Stimulated activated CD4-positive, alpha-beta T cell treated with anti-CD3 and anti-CD28 coated beads, TNF-alpha, amount 100 ng/mL, for 24 hours (primary cell): ENCODE measurements at places on chromosomes 6 and 20.

- DNase-seq = no peak
These were observed 686.6 kb upstream of the GJE1 start for GRCh38 chr6:141445928-141446628.

GRCh38 chr6:170230520-170231292 is 60.2 kb downstream of the DLL1 start:
- no peak for DNase-seq

DNA sequence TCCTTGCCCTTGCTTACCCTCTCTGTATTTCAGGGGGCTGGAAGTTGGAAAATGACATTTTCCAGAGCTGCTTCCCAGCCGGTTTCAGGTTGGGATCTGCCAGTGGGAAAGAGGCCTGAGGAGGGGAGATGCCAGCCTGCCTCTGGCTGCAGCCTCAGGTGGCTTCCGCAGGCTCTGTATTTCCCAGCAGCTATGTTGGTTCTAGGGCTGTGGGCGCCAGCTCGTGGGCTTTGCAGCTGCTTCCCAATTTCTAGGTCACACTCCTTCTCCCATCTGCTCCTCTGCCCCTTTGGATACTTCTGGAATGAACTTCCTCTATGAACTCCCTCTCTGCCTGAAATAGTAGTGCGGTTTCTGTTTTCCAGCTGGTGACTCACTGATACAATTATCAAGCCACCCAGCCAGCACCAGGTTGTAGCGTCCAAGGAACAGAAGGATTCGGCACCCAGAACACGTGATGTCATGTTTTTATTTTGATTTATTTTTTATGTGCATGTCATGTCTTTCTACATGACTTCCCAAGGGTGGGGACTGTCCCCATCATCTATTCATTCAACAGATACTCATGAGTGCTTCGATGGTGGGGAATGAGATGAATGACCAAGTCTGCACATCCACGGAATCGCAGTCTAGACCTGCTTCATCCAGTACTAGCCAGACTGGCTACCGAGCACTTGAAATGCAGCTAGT is 38.0 kb downstream of the TGM2 start:
- DNase-seq = no peak

- no peak for DNase-seq
These were observed 130.9 kb upstream of the PMEPA1 start for GRCh38 chr20:57840504-57841296.

DNA sequence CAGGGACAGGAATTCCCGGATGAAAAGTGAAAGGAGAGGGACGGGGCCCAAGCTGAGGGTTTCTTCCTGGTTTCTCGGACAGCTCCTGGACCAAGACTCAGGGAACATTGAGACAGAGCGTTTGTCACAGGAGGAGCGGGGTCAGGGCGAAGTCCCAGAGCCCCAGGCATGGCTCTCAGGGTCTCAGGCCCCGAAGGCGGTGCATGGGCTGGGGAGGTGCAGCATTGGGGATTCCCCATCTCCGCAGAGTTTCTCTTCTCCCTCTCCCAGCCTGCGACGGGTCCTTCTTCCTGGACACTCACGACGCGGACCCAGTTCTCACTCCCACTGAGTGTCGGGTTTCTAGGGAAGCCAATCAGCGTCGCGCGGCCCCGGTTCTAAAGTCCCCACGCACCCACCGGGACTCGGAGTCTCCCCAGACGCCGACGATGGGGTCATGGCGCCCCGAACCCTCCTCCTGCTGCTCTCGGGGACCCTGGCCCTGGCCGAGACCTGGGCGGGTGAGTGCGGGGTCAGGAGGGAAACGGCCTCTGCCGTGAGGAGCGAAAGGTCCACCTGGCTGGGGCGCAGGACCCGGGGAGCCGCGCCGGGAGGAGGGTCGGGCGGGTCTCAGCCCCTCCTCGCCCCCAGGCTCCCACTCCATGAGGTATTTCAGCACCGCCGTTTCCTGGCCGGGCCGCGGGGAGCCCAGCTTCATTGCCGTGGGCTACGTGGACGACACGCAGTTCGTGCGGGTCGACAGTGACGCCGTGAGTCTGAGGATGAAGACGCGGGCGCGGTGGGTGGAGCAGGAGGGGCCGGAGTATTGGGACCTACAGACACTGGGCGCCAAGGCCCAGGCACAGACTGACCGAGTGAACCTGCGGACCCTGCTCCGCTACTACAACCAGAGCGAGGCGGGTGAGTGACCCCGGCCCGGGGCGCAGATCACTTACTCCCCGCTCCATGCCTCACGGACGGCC is 54.6 kb upstream of the POLR1H start:
- peak; percentile 13 for DNase-seq

DNA sequence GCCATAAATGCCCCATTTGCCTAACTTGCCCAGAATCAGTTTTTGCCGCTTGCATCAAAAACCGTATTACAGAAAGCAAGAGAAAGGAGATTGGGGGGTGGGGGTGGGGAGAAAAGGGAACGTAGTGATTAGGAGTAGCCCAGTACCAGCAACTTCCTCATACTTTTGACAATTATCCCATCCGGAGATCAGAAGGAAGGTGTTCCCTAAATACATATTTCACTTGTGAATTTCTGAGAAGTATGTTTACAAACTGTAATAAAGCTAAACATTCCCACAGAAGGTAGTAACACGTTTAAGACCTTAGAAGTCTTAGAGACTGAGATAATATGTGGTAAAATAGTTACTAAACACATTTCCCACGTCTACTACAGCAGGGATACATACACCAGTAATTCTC is 14.5 kb downstream of the PREP start:
- DNase-seq = no peak

DNA sequence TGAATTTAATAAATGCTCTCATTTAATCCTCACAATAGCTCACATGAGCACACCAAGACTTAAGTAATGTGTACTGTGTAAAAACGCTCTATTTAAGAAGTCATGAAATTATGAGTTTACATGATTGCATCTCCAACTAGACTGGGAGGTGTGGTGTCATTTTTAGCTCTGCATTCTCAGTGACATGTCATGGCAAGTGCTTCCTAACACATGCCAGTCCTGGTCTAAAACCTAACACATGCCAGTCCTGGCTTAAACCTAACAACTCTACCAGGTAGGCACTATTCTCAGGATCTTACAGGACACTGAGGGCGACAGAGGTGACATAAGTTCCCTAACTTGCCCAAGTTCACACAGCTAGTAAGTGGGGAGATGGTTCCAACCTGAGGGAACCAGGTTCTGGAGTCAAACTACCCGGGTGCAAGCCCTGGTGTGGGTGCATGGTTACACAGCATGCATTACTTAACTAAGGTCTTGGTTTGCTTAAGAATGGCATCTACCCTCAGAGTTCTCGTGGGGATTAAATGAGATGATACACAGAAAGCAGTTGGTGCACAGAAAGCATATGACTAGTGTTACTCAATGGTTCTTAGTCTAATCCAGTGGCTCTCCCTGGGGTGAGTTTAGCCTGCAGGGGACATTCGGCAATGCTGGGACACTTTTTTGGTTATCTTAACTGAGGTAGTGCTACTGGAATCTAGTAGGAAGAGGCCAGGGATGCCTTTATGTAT is 14.7 kb downstream of the CLDN20 start:
- no peak for DNase-seq

DNA sequence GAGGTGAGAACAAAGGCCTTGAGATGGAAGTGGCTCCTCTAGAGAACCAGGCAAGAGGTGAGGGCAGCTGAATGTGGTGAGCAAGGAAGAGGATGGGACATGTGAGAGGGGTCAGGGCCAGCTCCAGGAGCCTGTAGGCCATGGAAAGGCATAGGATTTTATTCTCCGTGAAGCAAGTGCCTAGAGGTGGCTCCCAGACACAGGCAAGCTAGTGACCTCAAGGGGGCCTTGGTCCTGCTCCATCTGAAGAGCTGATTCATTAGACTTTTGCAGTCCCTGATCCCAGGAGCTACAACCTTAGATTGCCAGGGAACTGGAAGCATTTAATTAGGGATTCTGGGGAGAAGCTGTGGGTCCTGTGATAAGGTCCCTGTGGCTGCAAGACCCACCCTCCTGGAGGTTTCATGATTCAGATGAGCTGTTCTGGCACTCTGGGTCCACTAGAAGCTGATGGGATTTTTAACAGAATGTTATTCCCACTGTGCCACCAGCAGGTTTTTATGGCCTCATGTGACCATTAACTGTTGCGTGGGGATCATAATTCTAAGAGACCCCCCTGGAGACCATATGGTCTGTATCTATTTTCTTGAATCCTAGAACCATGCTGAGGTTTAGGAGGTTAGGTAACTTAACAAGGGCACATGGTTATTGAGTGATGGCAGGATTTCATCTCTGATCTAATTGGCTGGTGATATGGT is 90.5 kb downstream of the ELOVL5 start:
- no peak for DNase-seq

GRCh38 chr20:41657655-41658054 is 39.5 kb upstream of the CHD6 start:
- no peak for DNase-seq

DNA sequence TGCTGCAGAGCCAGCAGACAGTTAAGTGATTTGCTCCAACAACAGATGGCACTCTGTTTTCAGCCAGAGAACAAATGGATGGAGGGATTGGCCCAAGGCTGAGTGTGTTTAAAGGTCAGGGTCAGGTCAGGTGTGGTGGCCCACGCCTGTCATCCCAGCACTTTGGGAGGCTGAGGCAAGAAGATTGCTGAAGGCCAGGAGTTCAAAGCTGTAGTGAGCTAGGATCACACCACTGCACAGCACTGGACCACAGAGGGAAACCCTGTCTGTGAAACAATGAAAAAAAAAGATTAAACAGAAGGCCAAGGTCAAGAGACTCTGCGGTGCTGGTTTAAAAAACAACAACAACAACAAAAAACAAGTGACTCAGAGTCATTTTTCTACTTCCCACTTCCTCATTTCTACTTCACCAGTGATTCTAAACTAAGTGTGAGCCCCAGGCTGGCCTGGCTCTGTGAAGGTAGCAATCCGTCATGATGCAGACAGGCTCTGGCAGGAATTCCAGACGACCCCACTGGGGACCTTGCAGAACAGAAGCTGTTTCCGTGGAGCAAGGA is 42.5 kb upstream of the ARMC2 start:
- DNase-seq = no peak

DNA sequence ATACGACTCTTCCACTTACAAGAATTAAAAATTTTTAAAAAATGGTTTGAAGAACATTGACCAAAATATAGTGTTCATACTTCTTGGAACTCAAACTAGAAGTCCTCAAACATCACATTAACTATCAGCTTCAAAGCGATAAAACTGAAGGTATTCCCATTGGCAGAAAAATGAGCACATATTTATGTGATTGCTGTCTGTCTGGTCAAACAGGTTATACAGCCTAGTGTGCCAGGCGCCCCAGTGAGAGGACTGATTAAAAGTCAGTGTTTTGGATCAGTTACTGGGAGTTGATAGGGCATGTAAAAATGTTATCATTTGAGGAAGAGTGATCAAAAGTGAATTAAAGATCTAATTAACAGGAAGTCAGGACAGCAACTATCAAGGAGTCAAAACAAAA is 738.8 kb downstream of the HDGFL1 start:
- no peak for DNase-seq

- DNase-seq = no peak
These were observed 62.0 kb downstream of the EZR start for GRCh38 chr6:158756977-158757752.

GRCh38 chr6:116461331-116461931 is at the start of gene CALHM6:
Gene CALHM6, plus strand, starts transcription at chr6:116461375. Its CDS starts 555 bp downstream, at chr6:116461930.
- DNase-seq = no peak

- no peak for DNase-seq
These were observed 28.3 kb downstream of the RIN2 start for GRCh38 chr20:19786311-19786710.

DNA sequence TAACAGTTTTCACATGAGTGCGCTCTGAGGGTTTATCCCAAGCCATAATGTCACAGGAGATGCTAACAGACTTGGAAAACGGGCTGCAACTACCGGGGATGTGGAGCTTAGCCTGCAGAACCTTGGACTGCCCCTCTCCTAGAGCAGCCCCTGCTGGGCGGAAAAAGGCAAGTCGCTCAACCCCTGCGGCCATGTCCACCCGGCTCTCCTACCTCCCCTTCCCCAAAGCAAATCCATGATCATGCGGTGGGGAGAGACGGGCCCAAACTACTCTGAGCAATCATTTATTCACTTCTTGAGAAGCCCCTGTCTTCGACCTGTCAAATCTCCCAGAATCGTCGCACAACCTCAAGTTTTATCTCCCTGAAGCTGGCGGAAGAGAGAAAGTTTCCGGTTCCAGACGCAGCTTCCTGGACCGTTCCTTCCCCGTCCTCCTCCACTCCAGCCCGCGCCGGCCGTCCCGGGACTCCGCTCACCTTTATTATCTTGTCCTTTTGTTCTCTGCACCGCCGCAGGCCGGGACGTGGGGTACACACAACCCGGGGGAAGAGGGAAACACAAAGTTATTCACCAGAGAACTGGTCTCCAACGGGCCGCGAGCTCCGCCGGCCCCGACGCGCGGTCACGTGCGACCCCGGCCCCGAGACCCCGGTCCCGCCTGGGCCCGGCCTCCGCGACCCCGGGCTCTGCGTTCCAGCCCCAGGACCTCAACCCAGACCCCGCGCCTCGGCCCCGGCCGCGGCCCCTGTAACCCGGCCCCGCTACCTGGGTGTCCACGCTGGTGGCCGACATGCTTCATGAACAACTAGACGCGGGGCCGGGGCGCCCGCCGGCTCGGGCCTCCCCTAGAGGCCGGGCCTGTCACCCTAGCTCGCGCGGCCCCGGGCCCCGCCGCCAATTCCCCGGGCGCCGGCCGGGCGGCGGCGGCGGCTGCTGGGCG is 560 bp downstream of the YTHDF1 start:
- no peak for DNase-seq

DNA sequence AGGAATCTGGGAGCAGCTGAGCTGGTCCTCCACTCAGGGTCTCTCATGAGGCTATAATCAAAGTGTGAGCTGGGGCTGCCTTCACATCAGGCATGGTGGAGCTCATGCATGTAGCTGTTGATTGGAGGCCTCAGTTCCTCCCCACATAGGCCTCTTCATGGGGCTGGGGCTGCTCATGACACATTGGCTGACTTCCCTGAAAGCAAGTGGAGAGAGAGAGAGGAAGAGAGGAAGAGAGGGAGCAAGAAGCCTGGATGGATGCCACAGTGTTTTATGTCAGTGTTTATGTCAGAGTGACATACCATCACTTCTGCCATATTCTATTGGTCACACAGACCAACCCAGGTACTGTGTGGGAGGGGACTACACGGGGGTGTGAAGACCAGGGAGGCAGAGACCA is 43.8 kb downstream of the EYA2 start:
- no peak for DNase-seq

DNA sequence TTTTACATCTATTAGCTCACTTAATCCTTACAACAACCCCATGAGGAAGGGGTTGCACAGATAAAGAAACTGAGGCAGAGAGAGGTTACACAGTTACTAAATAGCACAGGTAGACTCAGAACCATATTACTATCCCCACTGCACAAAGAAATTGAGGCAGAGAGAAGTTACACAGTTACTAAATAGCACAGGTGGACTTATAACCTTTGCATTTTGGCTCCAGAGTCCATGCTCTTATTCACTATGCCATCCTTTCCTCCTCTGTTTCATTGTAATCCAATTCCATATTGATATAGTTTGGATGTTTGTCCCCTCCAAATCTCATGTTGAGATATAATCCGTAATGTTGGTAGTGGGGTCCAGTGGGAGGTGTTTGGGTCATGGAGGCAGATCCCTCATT is 3.5 kb downstream of the TDP2 start:
- no peak for DNase-seq
